ENCODE measurements at places on chromosomes 2 and 18.

DNA sequence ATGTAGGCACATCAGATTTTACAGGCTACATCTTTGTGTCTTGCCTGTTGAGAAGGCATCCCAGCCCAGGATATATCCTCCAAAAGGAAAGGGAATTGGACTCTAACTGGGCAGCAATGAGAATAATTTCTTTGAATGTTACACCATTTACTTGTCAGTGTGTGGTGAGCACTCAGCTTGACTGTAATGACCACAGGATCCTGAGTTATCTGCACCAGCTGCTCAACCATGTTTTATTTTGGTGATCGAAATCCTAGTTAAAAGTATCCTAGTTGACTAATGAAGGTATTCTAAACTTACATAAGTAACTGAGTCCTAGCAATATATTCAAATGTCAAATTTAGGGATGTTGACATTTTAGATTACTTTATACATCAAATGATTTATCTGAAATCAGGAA is 123.0 kb downstream of the MYO3B start:
- DNase-seq: no peak

DNA sequence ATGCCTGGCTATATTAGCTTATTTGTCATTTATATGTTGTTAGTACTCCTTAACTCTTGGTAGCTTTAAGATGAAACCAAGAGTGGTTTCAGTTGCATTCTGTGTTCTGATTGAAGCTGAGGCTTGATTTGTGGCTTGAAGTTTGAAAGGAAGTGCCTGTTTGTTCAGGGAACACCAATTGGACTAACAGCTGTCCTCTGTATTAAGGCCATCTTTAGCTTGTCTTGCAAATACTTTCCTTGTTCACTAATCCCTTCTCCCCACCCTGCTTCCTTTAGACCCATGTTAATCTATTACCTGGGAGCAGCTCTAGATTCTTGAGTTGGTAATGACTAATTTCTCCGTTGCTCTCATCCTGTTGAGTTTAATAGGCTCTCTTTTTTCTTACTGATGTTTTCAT is 13.4 kb downstream of the ITGA6 start:
- DNase-seq: no peak

DNA sequence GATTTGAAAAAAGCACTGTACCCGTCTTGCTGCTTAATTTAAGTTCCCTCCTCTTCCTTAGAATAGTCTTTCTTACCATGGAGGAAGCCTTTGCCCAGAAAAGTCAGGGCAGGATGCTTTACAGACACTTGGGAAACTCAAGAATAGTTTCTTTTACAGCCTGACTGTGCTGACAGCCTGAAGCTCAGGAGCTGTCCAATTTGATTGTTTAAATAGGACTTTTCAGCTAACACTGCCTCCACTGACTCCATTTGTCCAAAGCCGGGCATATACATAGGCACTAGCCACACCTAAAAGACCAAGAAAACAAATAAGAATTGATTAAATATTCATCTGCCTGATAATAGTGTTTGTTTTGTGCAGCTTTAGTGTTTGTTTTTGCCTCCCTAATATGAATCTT is 110.9 kb upstream of the L3MBTL4 start:
- DNase-seq: no peak

DNA sequence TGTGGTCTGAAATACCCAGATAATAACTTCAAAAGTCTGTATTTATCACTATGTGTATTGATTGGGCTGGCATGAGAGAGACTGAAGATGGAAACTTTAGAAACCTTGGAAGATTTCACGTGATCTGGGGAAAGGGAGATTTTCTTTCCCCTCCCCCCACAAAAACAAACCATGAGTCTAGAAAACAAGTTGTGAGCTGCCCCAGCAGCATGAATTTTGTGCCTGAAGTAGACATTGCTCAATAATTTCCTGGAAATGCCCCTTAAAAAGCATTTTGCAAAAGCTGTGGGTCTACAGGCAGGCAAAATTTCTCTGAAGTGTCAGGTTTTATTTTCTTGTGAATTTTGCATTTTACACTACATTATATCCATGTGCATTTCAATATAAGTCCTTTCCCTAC is 101.8 kb downstream of the ETAA1 start:
- no peak for DNase-seq

- DNase-seq: no peak
Observed at GRCh38 chr18:9683418-9684396, 24.4 kb upstream of the RAB31 start.

DNA sequence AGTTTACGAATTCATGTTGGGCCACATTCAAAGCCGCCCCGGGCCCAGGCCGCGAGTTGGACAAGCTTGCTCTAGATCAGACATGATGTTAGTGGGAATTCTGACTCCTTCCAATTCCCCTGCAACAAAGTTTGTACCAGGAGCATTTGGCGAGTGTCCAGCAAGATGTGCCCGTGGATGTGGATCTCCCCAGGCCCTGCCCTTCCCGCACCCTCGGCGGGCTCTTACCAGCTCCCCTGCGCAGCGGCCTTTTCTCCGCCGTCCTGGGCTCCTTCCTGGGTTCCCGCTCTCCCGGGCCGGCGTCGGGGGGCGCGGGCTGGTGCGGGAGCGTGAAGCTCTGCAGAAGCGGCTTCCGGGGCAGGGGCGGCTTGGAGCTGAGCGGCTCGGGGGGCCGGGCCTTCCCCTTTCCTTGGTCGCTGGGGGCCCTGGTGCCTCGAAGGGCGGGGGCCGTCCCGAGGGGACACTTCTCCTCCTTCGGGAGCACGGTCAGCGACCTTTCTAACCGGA is 90.8 kb upstream of the MGAT4A start:
- no peak for DNase-seq
